ENCODE measurements at places on chromosomes 6 and 20. TPM values are rescaled to one million over a fixed set of nuclear protein-coding genes. Genes with fewer than 3 reads are reported as not detected.

TMC2 gene
- not detected for total RNA-seq

DAAM2 gene
- total RNA-seq = 1.2 TPM

OOEP gene
- not detected for total RNA-seq

SYCP2 gene
- total RNA-seq = 0.23 TPM

KIAA0408 gene
- total RNA-seq = 0.87 TPM

LAMP5 gene
- total RNA-seq = not detected

DNA sequence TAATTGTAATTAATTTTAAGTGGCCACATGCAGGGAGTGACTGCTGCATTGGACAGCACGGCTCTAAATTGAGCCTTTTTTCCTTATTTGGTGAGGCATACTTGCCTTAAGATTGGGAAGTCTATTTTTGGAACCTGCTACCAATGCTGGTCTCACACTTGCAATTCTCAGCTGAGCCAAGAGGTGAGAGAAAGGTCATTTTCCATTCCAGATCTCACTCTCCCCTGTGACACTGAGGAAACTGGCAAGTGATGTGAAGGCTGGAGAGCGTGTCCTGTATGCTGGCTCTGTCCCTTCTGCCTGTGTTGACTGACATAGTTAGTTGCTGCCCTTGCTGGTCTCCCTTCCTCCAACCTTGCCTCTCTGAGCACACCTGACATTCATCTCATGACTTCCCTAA lies 735 bp upstream of the MOG start:
- no peak for DNase-seq

- DNase-seq = no peak
These were observed 193.9 kb downstream of the SLC24A3 start for GRCh38 chr20:19406381-19406780.

DNA sequence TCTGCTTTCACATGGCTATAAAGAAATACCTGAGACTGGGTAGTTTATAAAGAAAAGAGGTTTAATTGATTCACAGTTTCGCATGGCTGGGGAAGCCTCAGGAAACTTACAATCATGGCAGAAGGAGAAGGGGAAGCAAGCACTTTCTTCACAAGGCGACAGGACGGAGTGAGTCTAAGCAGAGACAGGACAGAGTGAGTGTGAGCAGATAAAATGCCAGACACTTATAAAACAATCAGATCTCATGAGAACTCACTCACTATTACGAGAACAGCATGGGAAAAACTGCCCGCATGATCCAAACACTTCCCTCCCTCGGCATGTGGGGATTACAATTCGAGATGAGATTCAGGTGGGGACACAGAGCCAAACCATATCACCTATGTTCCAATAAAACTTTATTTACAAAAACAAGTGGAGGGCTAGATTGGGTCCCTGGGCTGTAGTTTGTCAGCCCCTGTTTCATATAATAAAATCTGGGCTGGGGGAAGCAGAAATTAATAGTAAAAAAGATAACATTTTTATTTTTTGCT lies 37.1 kb upstream of the CTAGE9 start:
- no peak for DNase-seq

DNA sequence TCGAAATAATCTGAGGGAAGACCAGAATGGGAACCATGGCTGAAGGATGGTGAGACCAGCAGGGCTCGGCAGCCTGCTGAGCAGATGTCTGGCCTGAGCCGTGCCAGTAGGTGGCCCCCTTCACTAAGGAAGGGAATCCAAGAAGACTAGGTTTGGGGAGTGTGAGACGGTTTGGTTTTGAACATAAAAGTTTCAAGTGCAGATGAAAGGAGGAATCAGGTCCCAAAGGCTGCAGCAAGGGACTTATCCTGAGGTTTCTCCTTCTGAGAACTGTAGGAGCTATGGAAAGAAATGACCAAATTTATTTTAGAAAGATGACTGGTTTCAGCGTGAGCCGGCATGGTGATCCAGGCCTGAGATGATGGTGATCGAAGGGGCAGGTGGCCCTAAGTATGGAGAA lies 4.6 kb upstream of the OSER1 start:
- no peak for DNase-seq

GRCh38 chr6:135884136-135884535 lies 32.6 kb downstream of the PDE7B start:
- no peak for DNase-seq

- DNase-seq = no peak
These were observed 155.4 kb downstream of the DLL1 start for GRCh38 chr6:170135461-170135820.

DNA sequence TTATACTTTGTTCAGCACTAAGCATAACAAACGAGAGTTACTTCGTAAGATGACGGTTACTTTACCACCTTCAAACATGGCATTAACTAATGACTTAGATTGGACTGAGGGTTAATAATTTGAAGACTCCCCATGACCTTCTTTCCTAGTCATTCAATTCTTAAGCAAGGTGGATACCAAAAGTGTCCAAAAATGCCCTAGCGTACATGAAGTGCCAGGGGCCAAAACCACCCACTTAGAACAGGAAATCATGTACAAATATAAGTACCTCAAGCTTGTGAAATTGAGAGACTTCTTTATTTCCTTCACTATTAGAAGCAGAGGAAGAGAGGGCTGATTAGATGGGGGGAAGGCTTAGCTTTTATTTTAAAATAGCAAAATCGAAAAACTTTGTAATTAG lies 166.4 kb downstream of the ATXN1 start:
- no peak for DNase-seq

DNA sequence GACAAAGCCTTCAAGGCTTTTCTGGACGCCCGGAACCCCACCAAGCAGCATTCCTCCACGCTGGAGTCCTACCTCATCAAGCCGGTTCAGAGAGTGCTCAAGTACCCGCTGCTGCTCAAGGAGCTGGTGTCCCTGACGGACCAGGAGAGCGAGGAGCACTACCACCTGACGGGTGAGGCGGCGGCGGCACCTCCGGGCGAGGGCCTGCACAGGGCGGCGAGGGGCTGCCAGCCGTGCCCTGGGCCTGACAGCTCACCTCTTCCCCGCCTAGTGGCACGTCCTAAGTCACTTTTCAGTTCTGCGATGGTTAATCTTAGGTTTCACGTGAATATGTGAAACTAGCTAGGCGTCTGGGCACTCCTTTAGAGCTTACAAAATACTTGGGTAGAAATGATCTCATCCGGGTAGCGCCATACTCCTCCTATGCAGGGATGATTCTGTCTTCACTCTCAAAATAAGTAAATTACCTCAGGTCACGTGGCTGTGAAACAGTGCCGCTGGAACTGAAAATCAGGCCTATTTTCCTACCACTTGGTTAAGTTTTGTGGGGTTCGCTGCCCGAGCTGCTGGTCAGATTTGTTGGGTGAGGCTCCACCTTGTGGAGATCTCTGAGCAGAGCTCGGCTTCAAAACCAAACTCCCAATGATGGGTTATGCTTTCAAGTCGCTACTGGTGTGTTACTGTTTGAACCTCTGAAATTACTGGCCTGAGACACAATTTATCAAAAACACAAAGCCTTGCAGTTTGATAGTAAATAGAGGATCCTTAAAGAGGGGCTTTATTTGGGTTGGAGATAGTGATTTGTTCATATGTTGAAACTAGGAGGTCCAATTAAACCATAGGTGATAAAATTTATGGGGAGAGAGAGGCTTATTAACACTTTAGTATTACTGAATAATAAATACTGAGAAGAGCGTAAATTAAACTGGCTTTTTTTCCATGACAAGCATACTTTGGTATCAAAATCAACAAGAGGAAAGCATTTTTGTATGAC lies 15.5 kb upstream of the CLDN20 start:
- peak; percentile 31 for DNase-seq

DNA sequence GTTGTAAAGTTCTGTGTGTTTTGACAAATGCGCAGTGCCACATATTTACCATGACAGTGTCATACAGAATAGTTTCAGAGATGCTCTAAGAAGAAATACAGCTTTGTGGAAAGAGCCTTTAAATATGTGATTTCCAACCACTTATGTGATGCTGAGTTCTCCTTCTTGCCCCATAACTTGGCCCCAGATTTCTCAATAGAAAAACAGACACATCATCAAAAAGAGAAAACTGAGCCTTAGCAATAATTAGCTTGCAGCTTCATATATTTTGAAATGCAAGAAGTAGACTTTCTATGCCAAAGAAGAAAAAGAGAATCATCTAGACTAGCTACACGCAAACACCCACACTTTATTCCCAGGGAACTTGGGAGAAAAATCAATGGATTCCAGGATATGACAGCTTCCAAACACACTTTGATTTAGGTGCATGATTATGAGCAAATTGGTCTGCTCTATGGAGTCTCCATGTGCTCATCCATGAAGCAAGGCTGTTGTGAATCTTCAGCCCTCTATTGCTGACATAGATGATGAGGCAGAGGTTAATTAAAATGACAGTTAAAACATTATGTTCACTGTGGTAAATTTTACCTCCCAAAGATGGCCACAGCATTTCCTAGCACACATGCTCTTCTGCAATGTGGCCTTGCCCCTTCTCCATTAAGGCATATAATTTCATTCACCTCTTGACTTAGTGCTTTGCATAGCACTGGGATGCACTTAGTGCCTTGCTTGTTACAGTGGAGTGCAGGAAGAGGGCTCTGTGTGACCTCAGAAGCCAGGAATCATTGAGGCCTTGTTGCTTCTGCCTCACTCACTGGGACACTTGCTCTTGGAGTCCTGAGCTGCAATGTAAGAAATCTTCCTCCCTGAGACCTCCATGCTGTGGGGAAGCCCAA lies 174.6 kb downstream of the SYNDIG1 start:
- no peak for DNase-seq
